ENCODE measurements at places on chromosomes 1 and 21. TPM values are rescaled to one million over a fixed set of nuclear protein-coding genes. Genes with fewer than 3 reads are reported as not detected.

- peaks cover 36% of the 10 kb centered on the region for H3K36me3 ChIP-seq
- H3K4me1 ChIP-seq, result peaks cover 46% of the 10 kb centered on the region
- no peaks in the 10 kb centered on the region for H3K27me3 ChIP-seq
- DNase-seq, result no peak
- H3K4me3 ChIP-seq, result peak overlapping the region; percentile 7
Measured at GRCh38 chr1:89692601-89693521, 59.9 kb downstream of the LRRC8C start.

DNA sequence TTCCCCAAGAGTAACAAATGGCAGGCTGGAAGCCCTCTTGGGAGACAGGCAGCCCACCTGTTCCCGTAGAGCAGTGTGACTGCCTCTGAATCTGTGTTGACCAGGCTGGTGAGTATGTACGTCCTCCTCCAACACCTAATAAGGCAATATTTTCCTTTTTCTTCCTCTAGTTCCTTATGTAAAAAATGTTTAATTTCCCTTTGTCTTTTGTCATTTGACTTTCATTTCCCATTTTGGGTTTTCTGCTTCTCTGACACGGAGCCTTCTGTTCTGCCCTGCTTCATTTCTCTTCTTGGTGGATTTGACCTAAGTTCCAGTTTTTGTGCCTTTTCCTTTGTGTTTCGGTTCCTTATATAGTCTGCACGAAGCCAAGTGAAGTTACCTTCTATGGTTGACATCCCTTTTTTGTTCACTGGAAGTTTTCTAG, 65.8 kb upstream of the ATF3 start:
- H3K4me3 ChIP-seq, result no peak overlapping the region
- no peaks in the 10 kb centered on the region for H3K36me3 ChIP-seq
- peaks cover 29% of the 10 kb centered on the region for H3K27me3 ChIP-seq
- H3K4me1 ChIP-seq, result no peaks in the 10 kb centered on the region
- no peak for DNase-seq

DNA sequence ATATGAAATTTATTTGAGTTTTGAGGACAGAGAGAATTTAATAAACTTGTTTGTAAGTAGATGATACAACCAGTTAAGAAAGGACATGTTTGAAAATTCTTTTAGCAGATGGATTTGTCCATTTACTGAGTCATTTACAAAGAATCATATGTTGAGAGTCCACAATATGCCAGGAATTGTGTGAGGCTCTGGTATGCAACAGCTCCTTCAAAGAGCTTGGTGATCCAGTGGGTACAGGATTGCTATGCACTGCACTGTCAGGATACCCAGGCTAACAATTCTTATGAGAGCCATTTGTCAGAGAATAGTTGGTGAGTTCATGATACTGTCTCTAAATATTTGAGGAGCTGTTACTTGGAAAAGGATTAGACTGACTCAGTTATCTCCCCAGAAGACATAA, 11.0 kb downstream of the DNM3 start:
- no peak overlapping the region for H3K4me3 ChIP-seq
- no peaks in the 10 kb centered on the region for H3K4me1 ChIP-seq
- peaks cover 14% of the 10 kb centered on the region for H3K27me3 ChIP-seq

The OLIG2 gene
- total RNA-seq, result not detected

GRCh38 chr1:112061901-112062320, 72.4 kb upstream of the KCND3 start:
- H3K27me3 ChIP-seq, result peaks cover 8% of the 10 kb centered on the region
- H3K36me3 ChIP-seq, result no peaks in the 10 kb centered on the region
- H3K27ac ChIP-seq, result no peak overlapping the region
- no peak for DNase-seq
- no peak overlapping the region for H3K4me3 ChIP-seq
- H3K4me1 ChIP-seq, result no peaks in the 10 kb centered on the region

- H3K4me3 ChIP-seq, result no peak overlapping the region
- H3K4me1 ChIP-seq, result no peaks in the 10 kb centered on the region
- H3K27ac ChIP-seq, result no peak overlapping the region
- no peaks in the 10 kb centered on the region for H3K36me3 ChIP-seq
Measured at GRCh38 chr1:178308438-178308837, 188.3 kb downstream of the CLEC20A start.

GRCh38 chr1:224456637-224456953, 22.0 kb upstream of the WDR26 start:
- no peaks in the 10 kb centered on the region for H3K27me3 ChIP-seq
- H3K4me1 ChIP-seq, result peaks cover 20% of the 10 kb centered on the region
- H3K36me3 ChIP-seq, result peaks cover 2% of the 10 kb centered on the region

DNA sequence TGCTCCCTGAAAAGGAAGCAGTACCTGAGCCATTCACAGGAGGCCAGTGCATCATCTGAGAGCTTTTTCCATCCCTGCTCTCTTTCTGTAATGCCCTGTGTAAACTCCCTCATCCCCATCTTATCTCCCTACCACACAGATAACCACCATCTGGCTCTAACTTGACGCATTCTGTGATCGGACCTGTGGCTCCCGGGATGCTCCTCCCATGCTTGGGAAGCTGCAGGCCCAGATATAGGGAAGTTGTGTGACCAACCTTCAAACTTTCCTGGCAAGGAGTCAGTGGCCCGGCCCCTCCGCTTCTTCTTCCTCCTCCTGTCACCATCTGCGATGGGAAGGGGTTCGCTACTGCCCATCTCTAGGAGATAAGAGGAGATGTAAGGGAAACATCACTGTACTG, 21.1 kb downstream of the MKNK1 start:
- no peak for DNase-seq
- H3K36me3 ChIP-seq, result peaks cover 58% of the 10 kb centered on the region
- H3K27ac ChIP-seq, result peak overlapping the region; percentile 90
- no peaks in the 10 kb centered on the region for H3K27me3 ChIP-seq
- H3K4me3 ChIP-seq, result no peak overlapping the region
- peaks cover 37% of the 10 kb centered on the region for H3K4me1 ChIP-seq

DNA sequence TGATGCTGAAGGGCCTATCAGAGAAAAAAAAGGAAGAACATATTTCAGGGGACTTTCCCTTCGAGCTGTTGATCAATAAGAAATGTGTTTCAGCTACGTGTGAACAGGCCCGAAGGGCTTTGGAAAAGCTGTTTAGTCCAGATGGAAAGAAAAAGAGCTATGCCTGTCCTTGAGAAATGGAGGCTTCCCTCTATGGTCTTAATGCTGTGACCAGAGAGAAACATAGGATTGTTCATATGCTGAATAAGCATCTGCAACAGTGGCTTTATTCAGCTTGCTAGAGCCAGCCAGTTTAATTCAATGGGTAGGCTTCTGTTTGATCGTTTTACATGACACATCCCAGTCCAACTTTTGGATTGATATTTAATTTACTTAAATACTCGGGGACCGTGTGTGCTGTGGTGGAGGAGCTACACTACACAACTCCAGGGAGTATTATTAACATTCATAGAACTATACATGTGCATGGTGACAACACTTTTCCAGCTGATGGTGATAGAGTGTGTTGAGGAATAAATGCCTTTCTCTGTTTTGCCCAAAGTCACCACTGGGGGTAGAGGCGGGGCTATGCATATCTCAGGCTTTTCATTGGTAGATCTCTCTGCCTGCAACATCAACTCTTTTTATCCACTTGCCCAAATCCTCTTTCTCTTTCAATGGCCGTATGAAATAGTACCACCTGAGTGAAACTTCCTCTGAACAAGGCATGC, 106.7 kb upstream of the C8B start:
- no peak overlapping the region for H3K27ac ChIP-seq
- no peaks in the 10 kb centered on the region for H3K4me1 ChIP-seq
- no peak overlapping the region for H3K4me3 ChIP-seq
- H3K36me3 ChIP-seq, result no peaks in the 10 kb centered on the region
- no peak for DNase-seq
- H3K27me3 ChIP-seq, result no peaks in the 10 kb centered on the region

Measured in activated naive CD8-positive, alpha-beta T cell treated with anti-CD3 and anti-CD28 coated beads, Interleukin-2, amount 10 ng/mL, durations not matched to agents 7 days and 5 days (primary cell).